ENCODE measurements at places on chromosomes 3 and 15.

DNA sequence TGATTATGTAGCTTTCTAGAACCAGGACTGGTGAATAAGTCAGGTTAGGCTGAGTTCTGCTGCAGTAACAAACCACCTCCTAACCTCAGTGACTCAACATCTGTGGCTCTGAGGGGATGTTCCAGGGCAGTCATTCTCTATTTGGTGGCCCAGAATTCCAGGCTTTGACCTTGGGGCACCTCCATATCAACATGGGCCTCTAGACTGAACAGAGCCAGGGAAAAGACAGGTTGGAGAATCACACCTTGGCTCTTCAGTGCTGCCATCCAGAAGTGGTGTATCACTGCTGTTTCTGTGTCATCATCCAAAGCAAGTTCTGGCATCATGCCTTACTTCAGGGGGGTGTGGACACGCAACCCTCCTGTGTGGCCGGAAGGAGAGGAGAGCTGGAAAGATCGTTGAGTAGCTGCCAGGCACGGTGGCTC, 15.3 kb downstream of the ZBTB47 start:
- DNase-seq: no peak

- DNase-seq: no peak
Measured at GRCh38 chr15:82183121-82184031, 79.2 kb downstream of the EFL1 start.

GRCh38 chr3:143731776-143732175, 116.5 kb downstream of the SLC9A9 start:
- peak; percentile 100 for DNase-seq

- no peak for DNase-seq
Measured at GRCh38 chr15:85500060-85500708, 119.8 kb downstream of the AKAP13 start.

DNA sequence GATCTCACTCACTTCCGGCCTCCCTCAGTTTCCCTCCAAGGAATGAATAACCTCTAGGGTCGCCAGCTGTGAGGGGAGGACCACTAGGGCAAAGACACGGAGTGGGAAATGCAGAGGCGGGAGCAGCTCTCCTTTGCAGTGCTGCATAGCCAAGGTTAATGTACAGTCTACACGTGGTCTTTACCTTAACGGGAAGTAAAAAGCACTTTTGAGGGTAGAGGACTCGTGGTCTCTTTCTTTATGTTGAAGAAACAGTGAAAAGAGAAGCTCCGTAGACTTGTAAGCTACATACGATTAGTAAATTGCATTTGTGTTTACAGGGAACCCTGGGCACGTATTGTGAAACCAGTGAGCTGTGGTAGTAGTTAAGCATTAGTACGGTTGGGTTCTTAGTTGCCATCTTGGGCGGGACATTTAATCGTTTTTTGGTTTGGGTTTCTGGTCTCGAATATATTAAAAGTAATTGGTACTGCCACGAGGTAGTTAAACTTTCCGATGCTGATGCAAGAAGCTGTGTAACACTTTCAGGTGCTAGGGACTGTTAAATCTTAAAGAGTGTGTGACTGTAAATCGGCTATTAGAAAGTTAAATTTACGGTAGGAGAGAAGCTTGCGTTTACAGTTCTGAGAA, 828 bp downstream of the U2SURP start:
- no peak for DNase-seq

- no peak for DNase-seq
Measured at GRCh38 chr15:90836296-90836871, 32.0 kb upstream of the FURIN start.

- DNase-seq: no peak
Measured at GRCh38 chr3:2623436-2623835, 486.7 kb downstream of the IL5RA start.

- peak; percentile 61 for DNase-seq
Measured at GRCh38 chr3:137770835-137771399, 6.8 kb downstream of the SOX14 start.

- no peak for DNase-seq
Measured at GRCh38 chr3:43102773-43103480, 3.0 kb downstream of the POMGNT2 start.

DNA sequence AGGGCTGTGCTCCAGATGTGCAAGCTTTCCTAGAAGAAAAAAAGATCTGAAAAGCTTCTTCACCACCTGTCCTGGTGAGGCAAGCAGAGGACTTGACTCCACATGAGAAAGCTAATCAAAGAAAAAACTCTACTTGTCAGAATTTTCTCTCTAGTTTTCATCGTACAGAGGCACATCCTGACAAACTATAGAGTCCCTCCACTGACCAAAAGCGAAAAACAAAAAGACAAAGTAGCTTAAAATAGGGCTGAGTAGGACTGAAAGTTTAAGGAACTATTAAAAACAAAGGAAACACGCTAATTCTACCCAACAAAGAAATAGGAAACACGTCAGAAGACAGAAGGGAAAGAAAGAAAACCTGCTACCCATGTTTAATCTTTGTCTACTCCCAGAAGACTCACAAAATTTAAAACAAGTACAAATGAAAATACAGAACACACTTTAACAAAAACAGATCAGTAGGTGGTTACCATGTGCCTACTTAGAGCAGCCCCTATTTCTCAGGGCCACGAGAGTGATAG, 26.5 kb downstream of the NANOGP8 start:
- DNase-seq: no peak

GRCh38 chr15:66743204-66743603, 41.2 kb downstream of the SMAD6 start:
- DNase-seq: no peak

DNA sequence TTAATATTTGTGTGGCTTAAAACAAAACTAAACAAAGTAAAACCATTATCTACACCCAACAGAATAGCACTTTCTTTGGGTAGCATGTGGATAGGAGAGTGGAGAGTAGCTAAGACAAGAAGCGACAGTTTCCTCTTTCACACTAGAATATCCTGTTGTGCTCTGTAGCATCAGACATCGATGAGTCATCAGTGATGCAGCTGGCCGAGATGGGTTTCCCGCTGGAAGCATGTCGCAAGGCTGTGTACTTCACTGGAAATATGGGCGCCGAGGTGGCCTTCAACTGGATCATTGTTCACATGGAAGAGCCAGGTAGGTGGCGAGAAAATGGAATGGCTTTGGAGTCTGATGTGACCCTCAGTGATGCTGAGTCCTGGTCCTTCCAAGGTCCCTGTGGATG, 108.1 kb downstream of the USP13 start:
- no peak for DNase-seq
